PC-3 (cell line): ENCODE measurements at places on chromosomes 11 and 22. TPM values are rescaled to one million over a fixed set of nuclear protein-coding genes. Genes with fewer than 3 reads are reported as not detected.

GRCh38 chr11:72584939-72585597, 89.2 kb downstream of the PDE2A start:
- DNase-seq = no peak

DNA sequence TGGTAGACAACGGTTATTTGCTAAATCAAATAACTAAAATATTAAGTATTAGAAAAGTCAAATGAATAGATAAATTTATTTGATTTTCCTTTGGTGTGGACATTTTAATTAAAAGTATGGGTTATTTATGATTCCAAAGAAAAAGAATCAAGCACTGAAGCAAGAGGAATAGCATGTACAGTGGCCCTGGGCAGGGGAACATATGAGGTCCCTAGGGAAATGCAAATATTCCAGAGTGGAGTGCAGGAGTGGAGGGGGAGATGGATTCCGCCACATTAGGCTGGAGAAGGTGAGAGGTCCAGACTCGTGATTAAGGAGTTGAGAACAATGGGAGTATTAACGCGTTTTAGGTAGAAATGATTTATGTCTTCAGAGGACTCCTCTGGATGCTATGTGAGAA, 30.0 kb downstream of the RASSF10 start:
- no peak for DNase-seq

DNA sequence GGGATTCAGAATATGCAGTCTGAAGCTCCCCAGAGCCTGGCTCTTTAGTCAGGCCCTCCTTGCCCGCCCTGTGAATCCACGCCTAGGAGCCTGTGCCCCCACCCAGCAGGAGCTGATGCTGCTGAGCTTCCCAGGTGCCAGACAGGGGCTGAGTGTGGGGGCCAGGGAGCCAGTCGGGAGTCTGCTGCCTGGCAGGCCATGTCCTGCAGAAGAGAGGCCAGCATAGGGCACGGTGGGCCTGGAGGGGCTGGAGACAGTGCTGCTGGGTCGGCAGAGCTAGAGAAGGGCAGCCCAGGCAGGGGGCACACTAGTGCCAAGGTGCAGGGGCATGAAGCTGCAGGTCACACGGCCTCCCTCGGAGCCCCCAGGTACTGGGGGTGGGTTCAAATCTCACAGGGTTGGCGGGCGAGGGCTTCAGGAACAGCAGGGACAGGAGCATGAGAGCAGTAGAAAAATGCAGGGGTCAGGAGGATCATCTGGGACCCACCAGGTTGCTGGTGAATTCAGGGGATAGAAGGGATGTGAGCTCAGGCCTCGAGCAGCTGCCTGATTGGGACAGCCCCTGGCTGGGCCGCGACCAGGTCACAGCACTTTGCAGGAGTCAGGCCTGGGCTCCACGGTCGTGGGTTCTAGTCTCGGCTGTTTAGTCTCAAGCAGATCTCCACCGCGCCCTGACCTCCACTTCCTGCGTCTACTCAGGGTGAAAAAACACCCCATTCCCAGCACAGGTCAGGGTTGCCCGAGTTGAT, 4.1 kb upstream of the SEPTIN5 start:
- DNase-seq = no peak

OR4S1 gene
- total RNA-seq = not detected in 2 replicates

APOA1 gene
- 0.33 TPM in 1 of 2 replicates, not detected in the other for total RNA-seq

SPI1 gene
- 0.22 TPM in 1 of 2 replicates, not detected in the other for total RNA-seq
